ENCODE measurements at places on chromosomes 11 and 22.

DNA sequence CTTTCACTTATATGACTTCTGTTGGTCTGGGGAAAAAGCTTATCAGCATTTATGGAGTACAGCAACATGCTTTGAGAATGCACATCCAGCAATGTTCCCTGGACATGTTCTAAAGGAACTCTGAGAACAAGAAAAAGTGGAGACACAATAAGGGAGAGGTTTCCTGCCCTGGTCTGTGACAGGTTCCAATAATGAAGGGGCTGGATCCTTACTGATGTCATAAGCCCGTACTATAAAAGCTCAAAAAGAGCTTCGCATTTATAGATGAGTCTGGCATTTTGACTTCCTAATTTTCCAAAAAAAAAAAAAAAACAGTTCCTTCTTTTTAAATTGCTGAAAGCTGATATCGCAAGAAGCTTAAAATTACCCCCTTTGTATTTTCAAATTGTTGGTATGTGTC lies 129.1 kb downstream of the MPPED2 start:
- no peak for DNase-seq

DNA sequence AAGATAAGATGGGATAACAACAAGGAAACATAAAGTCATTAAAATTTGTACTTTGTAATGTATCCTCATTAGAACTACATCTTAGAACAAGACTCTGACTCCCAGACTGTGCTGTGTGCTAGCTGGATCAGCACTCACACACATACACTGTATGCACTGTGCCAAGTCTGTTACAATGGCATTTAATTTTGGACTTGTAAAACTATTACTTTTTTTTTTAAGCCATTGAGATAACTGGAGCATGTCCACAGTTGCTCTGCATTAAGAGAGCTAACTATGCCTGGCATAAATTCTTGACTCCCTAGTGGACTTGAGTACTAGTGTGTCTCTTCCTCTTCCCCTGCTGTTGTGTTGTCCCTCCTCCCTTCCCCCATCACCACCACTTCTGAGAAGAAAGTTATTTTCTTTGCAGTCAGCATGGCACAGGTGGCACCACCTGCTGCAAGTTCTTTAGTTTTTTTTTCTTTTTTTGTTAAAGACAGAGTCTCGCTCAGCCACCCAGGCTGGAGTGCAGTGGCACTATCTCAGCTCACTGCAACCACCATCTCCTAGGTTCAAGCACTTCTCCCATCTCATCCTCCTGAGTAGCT lies 268.6 kb downstream of the TMEM135 start:
- DNase-seq = no peak

DNA sequence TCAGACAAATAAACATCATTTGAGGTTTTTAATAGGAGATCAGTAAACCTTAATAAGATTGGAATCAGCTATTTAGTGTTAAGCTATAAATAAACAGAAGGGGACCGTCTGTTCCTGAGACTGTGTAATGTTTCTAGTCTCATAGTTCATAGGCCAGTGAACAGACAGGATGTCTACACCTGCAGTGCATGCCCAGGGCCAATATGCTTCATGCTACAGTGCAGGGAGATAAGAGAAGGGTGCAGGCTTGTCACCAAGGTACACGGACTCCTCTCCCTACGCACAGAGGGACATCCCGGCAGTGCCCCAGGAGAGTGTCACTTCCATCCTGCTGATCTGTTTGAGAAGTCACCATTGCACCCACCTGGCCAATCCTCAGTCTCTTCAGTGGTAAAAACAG lies 148.6 kb downstream of the OPCML start:
- DNase-seq = no peak

GRCh38 chr11:80136991-80137390 lies 696.2 kb upstream of the TENM4 start:
- DNase-seq = no peak

DNA sequence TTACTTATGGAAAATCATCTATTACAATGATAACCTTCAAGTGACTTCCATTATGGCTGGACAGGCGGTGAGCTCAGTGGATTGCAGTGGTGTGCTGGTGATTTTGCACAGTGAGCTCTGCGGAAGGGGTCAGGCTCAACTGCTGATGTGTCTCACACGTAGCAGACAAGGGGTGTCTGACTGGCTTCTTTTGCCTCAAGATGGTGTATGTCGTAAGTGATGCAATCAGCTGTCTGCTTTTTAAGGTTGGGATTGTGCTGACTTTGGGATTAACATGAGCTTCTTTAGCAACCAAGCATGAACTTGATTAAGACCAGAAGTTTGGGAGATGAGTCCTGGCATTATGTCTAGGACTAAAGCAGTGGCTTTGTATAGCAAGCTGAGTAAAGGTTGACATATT lies 49.5 kb downstream of the POLD3 start:
- DNase-seq = no peak

Measured in endodermal cell (in vitro differentiated cells).